ENCODE measurements at places on chromosomes 12 and 14. TPM values are rescaled to one million over a fixed set of nuclear protein-coding genes. Genes with fewer than 3 reads are reported as not detected.
A peak's percentile ranks its signal among the peaks of the same experiment; 100 is the strongest.

PLA2G1B gene
- total RNA-seq = not detected

CAPZA3 gene
- not detected for total RNA-seq

CYP46A1 gene
- 10.8 TPM for total RNA-seq

AMDHD1 gene
- 2.6 TPM for total RNA-seq

ESPL1 gene
- 137 TPM for total RNA-seq

TTC7B gene
- total RNA-seq = 0.51 TPM

WNT5B gene
- total RNA-seq = 2.6 TPM

NGB gene
- total RNA-seq = not detected

SIX4 gene
- 2.4 TPM for total RNA-seq

EMP1 gene
- total RNA-seq = 0.40 TPM

DNA sequence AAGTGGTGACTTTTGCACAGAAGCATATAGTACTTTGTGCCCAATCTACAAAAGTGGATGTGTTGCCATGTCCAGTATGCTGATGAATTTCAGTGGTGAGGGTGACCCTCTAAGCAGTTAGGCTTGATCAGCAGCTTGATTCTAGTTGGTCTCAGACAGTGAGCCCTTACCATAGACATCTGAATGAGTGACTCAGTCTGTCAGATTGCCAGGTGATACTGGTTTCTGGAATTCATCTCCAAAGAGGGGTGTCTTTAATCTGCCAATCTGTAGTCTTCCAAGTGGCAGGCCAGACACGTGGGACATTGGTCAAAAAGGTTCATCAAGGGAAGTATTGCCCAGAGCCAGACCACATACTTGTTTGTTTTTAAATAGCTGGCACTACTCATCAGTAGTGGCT, 187.4 kb upstream of the SLC16A7 start:
- no peak for DNase-seq

DNA sequence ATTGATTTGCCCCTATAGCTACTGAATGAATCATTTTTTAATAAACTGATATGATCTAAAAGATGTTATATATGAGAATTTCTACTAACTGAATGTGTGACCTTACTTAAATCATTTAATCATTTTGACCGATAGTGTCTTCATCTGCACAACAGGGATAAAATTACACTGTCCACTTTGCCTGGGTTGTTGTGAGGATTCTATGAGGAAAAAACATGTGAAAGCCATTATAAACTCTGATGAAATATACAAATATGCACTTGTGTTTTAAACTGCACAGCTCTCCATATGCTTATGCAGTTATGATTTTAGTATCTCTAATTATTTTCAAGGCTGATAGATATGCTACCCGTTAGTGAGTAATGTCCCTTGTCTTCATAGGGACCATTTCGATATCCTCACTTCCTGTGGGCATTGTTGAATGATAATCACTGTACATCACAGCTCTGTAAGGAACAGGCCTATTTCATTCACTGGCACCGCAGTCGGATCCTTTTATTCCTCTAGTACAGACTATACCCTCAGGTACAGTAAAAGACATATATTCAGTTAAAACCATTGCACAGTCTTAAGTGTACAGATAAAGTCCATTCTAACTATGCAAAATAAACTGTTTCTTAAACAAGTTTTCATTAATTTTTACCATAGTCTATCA, 88.7 kb upstream of the RAP1B start:
- DNase-seq = no peak

GRCh38 chr12:14618983-14619382, 51.3 kb upstream of the PLBD1 start:
- peak; percentile 65 for DNase-seq

- DNase-seq = no peak
Measured at GRCh38 chr14:99174770-99175319, 97.2 kb downstream of the BCL11B start.

DNA sequence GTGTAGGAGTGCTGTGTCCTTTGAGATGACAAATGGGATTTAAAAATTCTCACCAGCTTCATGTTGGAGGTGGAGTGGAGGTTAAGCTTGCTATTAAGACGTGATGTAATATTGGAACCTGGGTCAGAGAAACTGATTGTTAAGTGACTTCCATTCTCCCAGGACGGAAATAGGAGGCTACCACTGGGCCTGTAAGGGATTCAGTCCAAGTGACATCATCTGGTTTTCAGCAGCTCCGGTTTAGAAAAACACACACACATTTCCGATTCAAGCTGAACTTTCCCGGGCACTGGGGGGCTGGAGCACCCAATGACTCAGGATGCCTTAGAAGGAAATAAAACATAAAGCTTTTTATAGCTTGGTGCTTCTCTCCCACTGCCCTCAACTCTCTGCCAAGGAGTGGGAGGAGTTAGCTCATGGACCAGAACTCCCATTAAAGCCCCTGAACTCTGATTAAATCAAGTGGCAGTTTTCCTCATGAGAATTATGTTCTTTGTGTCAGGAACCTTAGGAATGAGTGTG, 12.4 kb downstream of the CALM1 start:
- no peak for DNase-seq

GRCh38 chr14:62711351-62712023, 333.8 kb downstream of the KCNH5 start:
- no peak for DNase-seq

DNA sequence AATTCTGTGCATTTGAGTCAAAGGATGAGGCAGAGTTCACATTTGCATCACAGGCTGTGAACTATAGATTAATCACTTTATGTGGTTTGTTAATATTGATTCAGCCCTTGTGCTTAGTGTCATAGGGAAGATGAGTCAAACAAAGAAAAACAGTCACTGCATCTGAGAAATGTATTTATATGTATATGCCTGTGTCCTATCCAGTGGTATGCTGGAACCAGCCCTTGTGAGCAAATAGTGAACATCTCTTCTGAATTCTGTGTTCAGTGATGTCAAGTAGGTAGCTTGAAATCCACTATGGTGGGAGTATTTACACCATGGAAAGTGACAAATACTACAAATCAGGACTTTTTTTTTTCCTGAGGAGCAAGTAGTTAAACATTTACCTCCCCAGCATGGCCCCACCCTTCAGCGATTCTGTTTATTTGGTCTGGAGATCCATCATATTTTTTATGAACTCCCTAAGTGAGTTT, 128.5 kb downstream of the HMGA2 start:
- no peak for DNase-seq

GRCh38 chr14:96205059-96205977, 679 bp downstream of the BDKRB2 start:
- DNase-seq = peak; percentile 25

DNA sequence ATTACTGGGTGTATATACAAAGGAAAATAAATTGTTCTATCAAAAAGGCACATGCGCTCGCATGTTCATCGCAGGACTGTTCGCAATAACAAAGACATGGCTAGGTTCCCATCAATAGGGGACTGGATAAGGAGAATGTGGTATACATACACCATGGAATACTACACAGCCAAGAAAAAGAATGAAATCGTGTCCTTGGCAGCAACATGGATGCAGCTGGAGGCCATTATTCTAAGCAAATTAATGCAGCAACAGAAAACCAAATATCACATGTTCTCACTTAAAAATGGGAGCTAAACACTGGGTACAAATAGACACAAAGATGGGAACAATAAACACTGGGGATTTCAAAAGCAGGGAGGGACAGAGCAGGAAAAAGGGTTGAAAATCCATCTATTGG, 58.6 kb downstream of the PKP2 start:
- DNase-seq = no peak

GRCh38 chr12:69065775-69066174, 132.8 kb upstream of the CPM start:
- DNase-seq = no peak

DNA sequence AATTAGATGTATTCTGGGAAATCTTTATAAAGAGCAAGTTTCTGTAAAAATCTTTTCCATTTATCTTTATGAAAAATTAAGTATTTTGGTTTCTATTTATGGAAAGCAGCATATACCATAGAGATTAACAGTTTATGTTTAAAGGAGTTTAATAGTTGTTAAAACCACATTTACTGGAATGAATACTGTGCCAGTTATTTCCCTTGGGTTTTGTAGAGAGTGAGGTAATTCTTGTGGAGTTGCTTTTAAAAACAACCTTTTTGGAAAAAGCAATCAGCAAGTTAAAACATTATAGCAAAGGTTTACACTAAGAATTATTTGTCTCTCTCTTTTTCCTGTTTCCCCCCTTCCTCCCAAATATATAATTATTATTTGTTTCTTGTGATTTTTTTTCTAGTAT, 34.9 kb downstream of the AEBP2 start:
- DNase-seq = no peak

DNA sequence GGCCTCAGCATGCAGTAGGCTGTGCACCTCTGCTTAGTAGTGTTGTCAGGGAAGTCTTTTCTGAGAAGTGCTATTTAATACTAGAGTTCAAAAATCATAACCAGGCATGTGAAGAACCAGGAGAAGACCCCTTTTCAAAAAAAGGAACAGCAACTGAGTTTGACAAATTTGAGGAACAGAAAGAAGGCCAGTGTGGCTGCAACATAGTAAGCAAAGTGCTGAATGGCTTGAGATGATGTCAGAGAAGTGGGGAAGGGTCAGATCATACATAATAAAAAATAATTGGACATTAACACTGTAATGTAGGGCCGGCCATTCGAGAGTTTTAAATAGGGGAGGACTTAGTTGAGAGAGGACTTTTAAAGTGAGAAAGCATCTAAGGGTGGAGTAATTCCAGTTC, 11.1 kb upstream of the CNTN1 start:
- DNase-seq = no peak

DNA sequence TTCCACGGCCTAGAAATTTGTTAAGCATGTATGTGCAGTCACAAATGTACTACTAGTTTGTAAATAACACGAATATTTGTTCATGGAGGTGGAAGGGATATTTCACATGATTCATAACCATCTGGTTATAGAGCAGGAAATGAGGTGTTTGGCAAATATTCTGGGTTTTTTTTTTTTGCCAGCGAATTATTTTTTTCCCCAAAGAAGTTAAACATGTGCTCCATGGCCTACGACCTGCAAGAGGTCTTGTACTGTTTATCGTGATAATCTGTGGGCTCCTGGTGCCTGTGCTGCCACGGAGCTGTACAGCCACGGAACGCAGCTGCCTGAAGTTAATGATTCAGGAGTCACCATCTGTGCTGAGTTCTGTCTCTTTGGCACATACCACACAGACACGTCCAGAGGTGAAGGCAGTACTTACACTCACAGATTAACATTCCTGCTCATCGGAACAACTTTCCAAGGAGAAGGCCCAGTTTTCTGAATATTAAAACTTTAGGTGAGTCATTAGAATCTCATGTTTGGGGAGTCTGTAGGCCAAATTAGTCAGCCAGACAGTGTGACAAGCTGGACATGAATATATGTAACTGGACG, 156.3 kb downstream of the TMX1 start:
- DNase-seq = no peak

DNA sequence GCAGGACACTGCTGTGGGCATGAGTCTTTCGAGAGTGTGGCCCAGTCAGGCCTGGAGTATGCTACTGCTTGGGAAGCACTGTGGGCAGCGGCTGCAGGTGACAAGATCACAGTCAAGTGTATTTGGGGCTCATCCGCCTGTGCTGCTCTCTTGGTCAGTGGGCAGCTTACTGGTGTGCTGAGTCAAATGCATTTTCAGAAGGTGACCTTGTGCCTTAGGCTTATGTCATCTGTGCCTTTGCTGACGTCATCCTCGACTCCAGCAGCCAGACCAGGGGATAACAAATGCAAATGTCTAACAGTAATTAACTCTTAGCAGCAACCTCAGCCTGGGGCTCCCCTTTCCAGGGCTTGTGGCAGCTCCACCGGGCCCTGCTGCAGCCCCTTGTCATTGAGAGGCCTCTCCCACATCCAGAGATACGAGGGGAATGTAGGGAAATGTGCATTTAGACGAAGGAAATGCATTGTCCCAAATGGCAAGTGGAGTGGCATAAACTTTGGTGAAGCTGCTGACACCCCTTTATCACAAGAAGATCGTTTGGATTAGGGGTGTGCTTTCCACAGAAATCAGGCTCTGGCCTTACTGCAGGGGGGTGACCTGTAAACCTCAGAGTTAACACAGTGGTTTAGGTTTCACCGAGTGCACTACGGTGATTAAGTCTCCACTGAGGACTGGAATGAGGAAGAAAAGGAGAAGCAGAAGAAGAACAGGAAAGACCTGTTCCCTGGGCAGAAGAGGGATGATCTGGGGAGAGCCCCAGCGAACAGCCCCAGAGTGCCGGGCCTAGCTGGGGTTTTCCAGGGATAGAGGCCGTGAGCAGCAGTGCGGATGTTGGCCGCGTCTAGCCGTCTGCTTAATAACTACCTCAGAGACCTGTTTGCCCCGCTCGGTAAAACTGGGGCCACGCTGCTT, 39.7 kb downstream of the PSMA6 start:
- no peak for DNase-seq

- no peak for DNase-seq
Measured at GRCh38 chr12:95201056-95201670, 16.1 kb downstream of the FGD6 start.

DNA sequence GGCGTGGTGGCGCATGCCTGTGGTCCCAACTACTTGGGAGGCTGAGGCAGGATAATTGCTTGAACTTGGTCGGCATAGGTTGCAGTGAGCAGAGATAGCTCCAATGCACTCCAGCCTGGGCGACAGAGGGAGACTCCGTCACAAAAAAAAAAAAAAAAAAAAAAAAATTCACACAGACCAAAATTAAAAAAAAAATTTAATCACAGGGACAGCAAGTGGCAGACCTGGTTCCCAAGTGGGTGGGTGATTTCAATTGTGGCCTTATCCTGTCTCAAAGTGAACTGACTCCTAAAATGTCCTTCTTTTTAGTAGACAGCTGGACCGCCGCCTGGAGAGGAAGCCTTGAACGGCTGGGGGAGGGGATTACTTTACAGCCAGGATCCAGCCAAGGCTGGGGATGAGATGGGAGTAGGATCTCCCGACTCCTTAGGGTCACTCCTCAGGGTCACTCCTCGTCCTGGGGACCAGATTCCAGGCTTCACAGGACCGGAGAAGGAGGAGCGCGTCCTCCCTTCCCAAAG, 1.5 kb upstream of the KCNH3 start:
- no peak for DNase-seq
